KG1 (cell line): ENCODE measurements at places on chromosomes 3 and 15.

DNA sequence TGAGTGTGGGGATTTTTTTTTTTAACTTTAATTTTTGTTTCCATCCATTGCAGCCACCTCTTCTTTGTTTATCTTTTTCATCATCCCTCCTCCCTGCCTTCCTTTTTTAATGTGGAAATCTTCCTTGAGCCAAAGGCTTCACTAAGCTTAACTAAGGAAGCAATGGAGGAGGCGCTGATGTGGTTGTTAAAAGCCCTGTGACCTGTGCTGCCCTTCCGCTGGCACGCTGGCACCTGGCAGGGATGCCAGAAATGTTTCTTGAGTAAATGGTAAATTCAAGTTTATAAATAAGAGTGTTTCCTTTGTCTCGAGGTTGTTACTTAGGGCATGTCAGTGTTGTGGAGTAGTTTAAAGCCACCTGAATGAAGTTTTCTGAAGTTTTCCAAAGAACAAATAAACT lies 69.4 kb downstream of the CRTC3 start:
- DNase-seq = no peak

- DNase-seq = no peak
Measured at GRCh38 chr15:78402061-78402610, 35.9 kb upstream of the IREB2 start.

DNA sequence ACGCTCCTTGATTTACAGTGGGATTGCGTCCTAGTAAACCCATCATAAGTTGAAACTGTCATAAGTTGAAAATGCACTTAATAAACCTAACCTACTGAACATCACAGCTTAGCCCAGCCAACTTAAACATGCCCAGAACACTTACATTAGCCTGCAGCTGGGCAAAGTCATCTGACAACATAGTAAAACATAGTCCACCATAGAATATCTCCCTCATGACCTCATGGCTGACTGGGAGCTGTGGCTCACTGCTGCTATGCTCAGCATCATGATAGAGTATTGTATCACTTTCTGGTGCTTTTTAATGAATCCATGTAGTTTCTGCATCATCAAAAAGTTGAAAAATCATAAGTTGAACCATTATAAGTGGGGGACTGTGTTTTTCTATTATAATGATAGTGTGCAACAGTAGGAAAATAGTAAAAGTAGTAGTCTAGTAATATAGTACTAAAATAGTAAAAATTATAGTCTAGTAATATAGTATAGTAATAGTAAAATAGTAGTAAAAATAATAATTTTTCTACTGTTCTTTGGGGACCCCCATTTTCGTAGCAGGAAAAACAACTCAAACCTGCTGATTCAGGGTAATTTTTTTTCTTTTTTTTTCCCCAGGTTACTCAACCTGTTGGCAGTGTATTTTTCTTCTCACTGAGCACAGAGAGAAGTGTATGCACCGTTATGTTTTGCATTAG lies 233.5 kb downstream of the MYRIP start:
- no peak for DNase-seq

DNA sequence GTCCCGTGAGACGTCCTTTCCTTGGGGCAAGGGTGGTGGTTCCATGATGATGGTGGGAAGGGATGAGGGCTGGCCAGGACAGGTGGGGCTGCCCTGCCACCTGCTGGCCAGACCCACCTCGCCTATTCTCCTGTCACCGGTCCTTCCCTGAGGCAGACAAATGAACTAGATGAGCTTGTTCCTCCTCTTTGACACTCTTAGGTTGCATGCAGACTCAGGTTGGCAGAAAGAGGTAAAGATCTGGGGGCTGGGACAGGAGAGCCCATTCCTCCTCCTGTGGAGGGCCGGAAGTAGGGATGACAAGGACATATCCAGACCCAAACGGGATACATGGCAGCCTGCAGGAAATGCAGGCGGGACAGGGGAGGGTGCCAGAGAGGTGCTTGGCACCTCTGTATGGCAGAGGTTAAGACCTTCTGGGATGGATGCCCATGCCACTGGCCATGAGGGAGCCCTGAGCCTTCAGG lies 38.6 kb downstream of the ACSBG1 start:
- DNase-seq = no peak

GRCh38 chr3:141059816-141060215 lies 8.7 kb downstream of the SPSB4 start:
- DNase-seq = no peak

DNA sequence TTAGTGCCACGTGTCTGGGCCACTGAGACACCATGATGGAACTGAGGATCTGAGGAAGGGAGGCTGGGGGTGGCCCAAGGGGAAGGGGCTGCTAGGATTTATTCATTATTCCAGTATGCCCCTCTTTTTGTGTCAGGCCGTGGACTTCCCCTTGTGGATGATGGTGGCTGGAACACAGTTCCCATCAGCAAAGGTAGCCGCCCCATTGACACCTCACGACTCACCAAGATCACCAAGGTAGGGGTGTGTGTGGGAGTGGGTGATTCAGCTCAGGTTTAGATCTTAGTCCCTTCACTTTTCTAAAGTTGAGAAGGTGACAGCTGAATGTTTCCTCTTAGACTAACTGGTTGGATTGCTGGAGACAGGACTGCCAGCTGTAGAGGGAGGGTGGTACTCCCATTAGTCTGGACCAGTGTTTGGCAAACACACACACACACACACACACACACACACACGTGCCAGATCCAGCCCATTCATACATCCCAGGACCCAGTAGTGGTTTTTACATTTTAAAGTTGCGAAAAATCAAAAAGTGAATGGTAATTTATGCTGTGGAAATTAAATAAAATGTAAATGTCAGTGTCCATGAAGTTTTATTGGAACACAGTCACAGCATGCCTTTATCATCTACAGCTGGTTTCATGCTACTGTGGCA lies 11.4 kb downstream of the EIF4G1 start:
- DNase-seq = no peak

- no peak for DNase-seq
Measured at GRCh38 chr3:152272771-152273242, 4.1 kb downstream of the MBNL1 start.

- DNase-seq = no peak
Measured at GRCh38 chr3:172153335-172153861, 114.0 kb downstream of the FNDC3B start.

DNA sequence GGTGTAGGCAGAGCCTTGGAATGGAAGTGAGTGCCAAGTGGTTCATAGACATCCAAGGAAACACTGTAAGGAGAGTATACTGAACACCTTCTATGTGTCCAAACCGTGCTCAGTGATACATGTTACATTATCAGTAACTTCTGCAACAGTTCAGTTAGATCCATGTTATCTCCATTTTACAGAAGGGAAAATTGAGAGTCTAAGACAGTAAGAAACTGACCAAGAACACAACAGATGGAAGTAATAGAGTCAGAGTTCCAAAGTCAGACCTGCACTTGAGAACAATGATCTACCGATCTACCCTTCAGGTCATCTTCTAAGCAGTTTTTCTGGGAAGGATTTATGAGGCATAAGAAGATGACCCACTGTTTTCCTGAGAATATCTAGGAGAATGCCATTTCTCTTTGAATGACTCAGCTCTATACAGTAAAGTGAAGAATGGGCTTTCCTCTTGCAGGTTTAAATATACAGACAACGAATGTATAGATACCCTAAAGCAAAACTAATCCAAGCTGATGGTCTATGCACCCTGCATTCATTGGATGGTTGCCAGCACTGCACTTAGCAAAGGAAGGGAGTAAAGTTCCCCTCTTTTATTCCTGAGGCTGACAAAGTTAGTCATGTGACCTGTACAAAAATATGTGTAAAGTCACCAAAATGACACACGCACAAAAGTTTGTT lies 604.1 kb upstream of the MDFIC2 start:
- no peak for DNase-seq

DNA sequence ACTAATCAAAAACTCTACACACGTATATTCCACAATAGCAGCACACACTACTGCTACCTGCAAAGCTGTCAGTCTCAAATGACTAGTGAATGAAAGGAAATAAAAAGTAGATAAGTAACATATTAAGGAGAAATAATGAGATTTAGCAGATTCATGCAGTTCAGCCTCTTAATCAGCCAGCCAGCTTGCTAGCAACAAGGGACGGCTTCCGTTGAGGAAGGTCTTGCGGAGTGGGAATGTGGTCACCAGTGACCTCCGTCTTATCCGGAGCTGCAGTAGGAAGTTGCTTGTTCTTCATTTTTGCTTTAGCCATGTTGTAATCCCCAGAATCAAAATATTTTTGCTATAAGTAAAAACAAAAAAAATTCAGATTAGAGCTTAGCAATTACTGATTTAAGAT lies 17.1 kb downstream of the ARPP19 start:
- no peak for DNase-seq
